ENCODE measurements at places on chromosomes 12 and 14. TPM values are rescaled to one million over a fixed set of nuclear protein-coding genes. Genes with fewer than 3 reads are reported as not detected.

The EIF2S3B gene
- 0.71 TPM for total RNA-seq

The SERPINA12 gene
- not detected for total RNA-seq

The CRIP1 gene
- total RNA-seq = 39.3 TPM

The DHH gene
- 1.1 TPM for total RNA-seq

DNA sequence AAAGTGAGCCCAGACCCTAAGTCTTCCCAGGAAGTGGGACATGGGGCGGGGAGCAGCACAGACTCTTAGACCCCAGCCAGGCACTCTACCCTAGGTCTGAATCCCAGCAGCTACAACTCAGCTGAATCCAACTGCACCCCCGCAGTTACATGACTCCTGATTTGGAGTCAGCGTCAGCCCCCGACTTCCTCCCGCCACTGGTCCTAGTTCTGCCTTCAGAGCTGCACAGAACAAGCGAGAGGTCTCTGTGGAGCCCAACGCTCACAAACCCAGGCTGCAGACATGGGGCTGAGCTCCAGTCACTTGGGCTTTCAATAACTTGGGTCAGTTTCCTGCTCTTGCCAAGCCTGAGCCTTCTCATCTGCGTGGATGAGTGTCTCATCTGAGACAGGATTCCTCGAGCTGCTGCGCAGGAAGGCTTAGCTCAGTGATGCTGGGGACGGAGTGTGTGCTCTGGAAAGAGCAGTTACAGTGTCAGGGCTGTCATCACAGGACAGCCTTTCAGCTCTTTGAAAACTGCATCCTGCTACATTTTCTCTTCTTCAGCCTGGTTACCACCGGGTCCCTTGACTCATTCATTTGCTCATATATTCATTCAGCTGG, 30.6 kb upstream of the NXPH4 start:
- DNase-seq = no peak
- H3K36me3 ChIP-seq = peaks cover 83% of the 10 kb centered on the region
- H3K4me1 ChIP-seq = peaks cover 2% of the 10 kb centered on the region

- no peaks in the 10 kb centered on the region for H3K36me3 ChIP-seq
- peaks cover 36% of the 10 kb centered on the region for H3K4me1 ChIP-seq
- peak; percentile 48 for DNase-seq
- H3K4me3 ChIP-seq = peak overlapping the region; percentile 72
- peak overlapping the region; percentile 13 for H3K27ac ChIP-seq
- H3K27me3 ChIP-seq = peaks cover 12% of the 10 kb centered on the region
These were observed 1.6 kb downstream of the DGKA start for GRCh38 chr12:55932551-55932910.

GRCh38 chr12:14560904-14561574, 6.6 kb downstream of the PLBD1 start:
- H3K27ac ChIP-seq = no peak overlapping the region
- H3K36me3 ChIP-seq = no peaks in the 10 kb centered on the region
- no peaks in the 10 kb centered on the region for H3K27me3 ChIP-seq
- H3K4me3 ChIP-seq = no peak overlapping the region

- no peaks in the 10 kb centered on the region for H3K4me1 ChIP-seq
- H3K4me3 ChIP-seq = no peak overlapping the region
- H3K27me3 ChIP-seq = no peaks in the 10 kb centered on the region
- no peak overlapping the region for H3K27ac ChIP-seq
These were observed 986.4 kb downstream of the AACS start for GRCh38 chr12:126051611-126052107.

- no peak for DNase-seq
- no peak overlapping the region for H3K4me3 ChIP-seq
- H3K27ac ChIP-seq = peak overlapping the region; percentile 76
- H3K36me3 ChIP-seq = no peaks in the 10 kb centered on the region
- H3K4me1 ChIP-seq = peaks cover 26% of the 10 kb centered on the region
- H3K27me3 ChIP-seq = no peaks in the 10 kb centered on the region
These were observed 51.3 kb downstream of the GNS start for GRCh38 chr12:64707926-64708325.

DNA sequence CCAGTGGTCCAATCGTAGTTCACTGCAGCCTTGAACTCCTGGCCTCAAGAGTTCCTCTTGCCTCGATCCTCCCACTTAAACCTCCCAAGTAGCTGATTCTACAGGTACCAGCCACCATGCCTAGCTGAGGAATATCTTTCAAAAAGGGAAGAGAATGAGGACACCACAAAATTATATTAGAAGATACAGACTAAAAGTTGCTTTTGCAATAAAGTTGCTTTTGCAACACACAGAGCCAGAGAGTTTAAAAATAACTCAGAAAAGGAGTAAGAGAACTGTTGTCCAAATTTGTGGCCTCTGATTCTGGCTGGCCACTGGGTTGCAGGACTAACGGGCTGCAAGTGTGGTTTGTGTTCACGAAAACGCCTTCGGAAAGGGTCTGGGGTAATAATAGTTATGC, 19.8 kb downstream of the TMEM253 start:
- H3K27ac ChIP-seq = no peak overlapping the region
- H3K4me3 ChIP-seq = no peak overlapping the region
- peaks cover 4% of the 10 kb centered on the region for H3K27me3 ChIP-seq
- DNase-seq = no peak
- H3K4me1 ChIP-seq = no peaks in the 10 kb centered on the region

- H3K27me3 ChIP-seq = peaks cover 2% of the 10 kb centered on the region
- no peak overlapping the region for H3K27ac ChIP-seq
- no peaks in the 10 kb centered on the region for H3K36me3 ChIP-seq
These were observed 27.1 kb downstream of the KRT18 start for GRCh38 chr12:52975820-52976573.

DNA sequence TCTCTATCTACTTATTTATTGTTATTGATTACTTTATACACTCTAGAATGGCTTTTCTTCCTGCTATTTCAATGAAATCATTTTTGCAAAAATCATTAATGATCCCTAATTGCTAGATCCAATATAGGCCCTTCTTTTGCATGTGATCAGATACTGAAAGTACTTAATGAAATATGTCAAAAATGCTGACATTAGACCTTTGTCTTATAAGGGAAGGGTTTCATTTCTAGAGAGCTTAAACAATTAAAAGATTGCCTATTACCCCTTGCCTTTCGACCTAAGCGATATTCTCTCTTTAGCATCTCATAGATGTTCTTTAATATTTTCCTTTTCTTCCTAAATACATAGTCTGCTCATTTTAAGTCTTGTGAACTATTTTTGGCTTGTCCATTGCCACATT, 101.1 kb downstream of the KTN1 start:
- DNase-seq = no peak
- no peak overlapping the region for H3K4me3 ChIP-seq
- no peaks in the 10 kb centered on the region for H3K4me1 ChIP-seq
- no peaks in the 10 kb centered on the region for H3K27me3 ChIP-seq
- no peak overlapping the region for H3K27ac ChIP-seq
- peaks cover 36% of the 10 kb centered on the region for H3K36me3 ChIP-seq

DNA sequence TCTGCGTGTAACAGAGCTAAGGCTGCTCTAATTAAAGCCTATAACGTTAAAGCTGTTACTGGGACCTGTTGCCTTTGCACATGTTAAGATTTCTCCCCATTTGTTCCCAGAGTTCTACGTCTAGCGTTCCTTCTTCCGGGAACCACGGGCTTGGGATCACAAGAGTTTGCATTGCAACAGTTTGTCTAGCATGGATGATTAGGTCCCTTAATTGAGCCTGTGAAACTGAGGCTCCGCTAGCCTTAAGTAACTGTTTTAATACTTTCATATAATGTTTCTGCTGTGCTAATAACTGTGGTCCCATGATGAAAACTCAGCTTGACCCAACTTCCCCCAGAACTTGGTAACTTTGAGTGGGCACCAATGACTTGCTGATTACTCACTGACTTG, 16.7 kb upstream of the LYZ start:
- no peaks in the 10 kb centered on the region for H3K4me1 ChIP-seq
- peaks cover 24% of the 10 kb centered on the region for H3K27me3 ChIP-seq
- no peak overlapping the region for H3K27ac ChIP-seq
- no peak for DNase-seq

GRCh38 chr14:68884031-68885030, 91.5 kb upstream of the ZFP36L1 start:
- H3K36me3 ChIP-seq = peaks cover 55% of the 10 kb centered on the region
- H3K4me1 ChIP-seq = no peaks in the 10 kb centered on the region
- no peaks in the 10 kb centered on the region for H3K27me3 ChIP-seq
- DNase-seq = peak; percentile 49
- H3K4me3 ChIP-seq = no peak overlapping the region

GRCh38 chr12:57626111-57626920, 6.7 kb downstream of the B4GALNT1 start:
- H3K4me1 ChIP-seq = peaks cover 28% of the 10 kb centered on the region
- H3K36me3 ChIP-seq = peaks cover 26% of the 10 kb centered on the region
- peak; percentile 29 for DNase-seq
- peaks cover 92% of the 10 kb centered on the region for H3K27me3 ChIP-seq
- no peak overlapping the region for H3K4me3 ChIP-seq

- H3K4me1 ChIP-seq = peaks cover 31% of the 10 kb centered on the region
- DNase-seq = no peak
- H3K4me3 ChIP-seq = no peak overlapping the region
- H3K36me3 ChIP-seq = peaks cover 33% of the 10 kb centered on the region
These were observed 22.3 kb downstream of the PLEKHG3 start for GRCh38 chr14:64726585-64726890.

DNA sequence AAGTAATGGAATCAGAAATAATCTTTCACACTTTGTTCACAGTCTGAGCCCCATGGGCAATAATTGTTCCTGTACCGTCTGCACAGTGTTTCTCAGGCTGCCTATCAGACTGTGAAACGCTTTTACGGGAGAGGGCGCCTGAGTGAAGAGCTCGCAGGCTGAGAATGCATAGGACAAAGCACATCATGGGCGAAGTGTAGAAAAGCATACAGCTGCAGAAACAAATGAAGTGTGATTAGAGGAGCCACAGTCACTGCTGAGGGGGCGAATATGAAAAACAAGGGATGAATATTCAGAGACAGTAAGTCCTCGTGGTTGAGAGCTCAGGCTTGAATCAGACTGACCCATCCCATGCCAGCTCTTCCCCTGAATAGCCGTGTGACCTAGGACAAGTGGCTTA, 438.4 kb upstream of the DCN start:
- no peak overlapping the region for H3K27ac ChIP-seq
- H3K4me1 ChIP-seq = no peaks in the 10 kb centered on the region
- peak; percentile 64 for DNase-seq
- H3K36me3 ChIP-seq = no peaks in the 10 kb centered on the region

GRCh38 chr12:3049611-3050249, 27.4 kb upstream of the TSPAN9 start:
- no peak overlapping the region for H3K4me3 ChIP-seq
- peaks cover 2% of the 10 kb centered on the region for H3K27me3 ChIP-seq
- DNase-seq = peak; percentile 64
- H3K4me1 ChIP-seq = peaks cover 54% of the 10 kb centered on the region
- peak overlapping the region; percentile 59 for H3K27ac ChIP-seq

DNA sequence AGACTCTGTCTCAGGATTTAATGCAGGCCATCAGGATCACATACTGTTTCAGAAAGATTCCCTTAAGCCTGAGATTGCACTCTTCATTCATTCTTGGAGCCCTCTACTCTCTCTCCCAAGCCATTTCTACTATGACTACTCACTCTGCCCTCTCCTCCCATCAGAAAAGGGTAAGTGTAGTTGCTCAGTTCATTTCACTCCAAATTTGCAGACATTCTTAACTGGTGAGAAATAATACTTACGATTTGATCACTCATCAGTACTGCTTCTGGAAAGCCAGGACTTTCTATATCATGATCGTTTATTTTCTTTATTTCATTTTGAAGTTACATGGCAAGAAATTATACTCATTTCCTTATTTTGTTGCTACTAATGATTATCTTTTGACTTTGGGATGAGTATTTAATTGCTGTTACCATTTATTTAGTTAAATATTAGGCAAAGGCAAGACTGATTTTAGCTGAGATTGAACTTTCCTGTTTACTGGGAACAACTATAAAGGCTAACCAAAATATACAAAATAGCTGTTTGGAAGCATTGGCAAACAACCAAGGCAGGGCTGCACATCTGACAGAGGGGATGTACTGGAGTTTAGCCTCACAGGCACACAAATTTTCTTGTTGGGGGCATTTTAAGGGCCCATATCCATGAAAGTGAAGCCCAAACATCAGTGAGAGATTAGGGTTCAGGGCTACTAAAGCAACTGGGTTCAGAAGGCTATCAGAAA, 4.1 kb upstream of the RERG start:
- peaks cover 5% of the 10 kb centered on the region for H3K27me3 ChIP-seq
- no peaks in the 10 kb centered on the region for H3K36me3 ChIP-seq
- peaks cover 5% of the 10 kb centered on the region for H3K4me1 ChIP-seq
- no peak overlapping the region for H3K27ac ChIP-seq
- no peak overlapping the region for H3K4me3 ChIP-seq

DNA sequence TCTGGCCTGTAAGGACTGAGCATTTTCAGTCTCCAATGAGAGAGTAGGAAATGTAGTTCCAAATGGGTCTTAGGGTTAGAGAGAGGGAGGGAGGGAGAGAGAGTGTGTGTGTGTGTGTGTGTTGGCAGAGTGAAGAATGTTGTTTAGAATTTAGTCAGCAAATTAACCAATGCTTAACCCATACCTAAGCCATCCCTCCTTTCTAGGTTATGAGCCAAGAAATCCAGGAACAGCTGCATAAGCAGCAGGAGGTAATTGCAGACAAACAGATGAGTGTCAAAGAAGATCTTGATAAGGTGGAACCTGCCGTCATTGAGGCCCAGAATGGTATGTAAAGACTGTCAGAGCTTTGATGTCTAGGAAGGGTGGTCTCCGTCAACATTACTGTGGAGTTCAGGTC, 56.9 kb downstream of the HSP90AA1 start:
- peaks cover 80% of the 10 kb centered on the region for H3K36me3 ChIP-seq
- H3K4me3 ChIP-seq = no peak overlapping the region
- no peak for DNase-seq
- H3K4me1 ChIP-seq = no peaks in the 10 kb centered on the region

GRCh38 chr12:124737040-124737419, 126.6 kb downstream of the SCARB1 start:
- peaks cover 40% of the 10 kb centered on the region for H3K4me1 ChIP-seq
- no peak for DNase-seq
- no peaks in the 10 kb centered on the region for H3K27me3 ChIP-seq
- no peaks in the 10 kb centered on the region for H3K36me3 ChIP-seq
- no peak overlapping the region for H3K27ac ChIP-seq
- H3K4me3 ChIP-seq = no peak overlapping the region

- peak overlapping the region; percentile 49 for H3K4me3 ChIP-seq
- no peaks in the 10 kb centered on the region for H3K36me3 ChIP-seq
- peaks cover 24% of the 10 kb centered on the region for H3K4me1 ChIP-seq
- H3K27ac ChIP-seq = no peak overlapping the region
- peak; percentile 24 for DNase-seq
- peaks cover 70% of the 10 kb centered on the region for H3K27me3 ChIP-seq
These were observed 686 bp downstream of the B4GALNT1 start for GRCh38 chr12:57632073-57632957.
